ENCODE measurements at places on chromosomes 5 and 9.

- no peak for DNase-seq
Measured at GRCh38 chr5:88778736-88779135, 104.2 kb downstream of the MEF2C start.

DNA sequence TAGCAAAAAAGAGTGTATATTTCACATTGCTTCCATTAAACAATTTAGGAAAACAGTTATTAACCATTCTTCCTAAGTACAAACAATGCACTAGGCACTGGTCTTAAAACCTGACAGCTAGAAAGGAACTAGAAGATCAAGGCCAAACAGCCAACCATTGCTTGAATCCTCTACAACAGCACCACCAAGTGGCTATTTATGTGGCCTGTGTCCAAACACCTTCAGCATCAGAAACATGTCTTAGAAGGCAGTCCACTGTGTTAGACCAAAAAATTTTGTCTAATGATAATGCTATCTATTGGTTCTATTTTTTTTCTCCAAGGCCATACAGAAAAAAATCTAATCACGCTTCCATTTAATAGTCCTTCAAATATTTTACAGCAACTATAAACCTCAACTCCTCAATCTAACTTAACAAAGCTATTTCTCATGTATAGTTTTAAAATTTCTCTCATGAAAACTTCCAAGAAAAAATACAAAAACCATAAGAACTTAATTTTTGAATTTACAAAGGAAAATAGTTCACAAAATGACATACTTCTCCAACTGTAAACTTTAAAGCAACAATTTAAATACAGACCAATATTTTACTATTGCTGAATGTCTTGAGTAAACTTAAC is 36.1 kb downstream of the CAAP1 start:
- DNase-seq, result no peak

DNA sequence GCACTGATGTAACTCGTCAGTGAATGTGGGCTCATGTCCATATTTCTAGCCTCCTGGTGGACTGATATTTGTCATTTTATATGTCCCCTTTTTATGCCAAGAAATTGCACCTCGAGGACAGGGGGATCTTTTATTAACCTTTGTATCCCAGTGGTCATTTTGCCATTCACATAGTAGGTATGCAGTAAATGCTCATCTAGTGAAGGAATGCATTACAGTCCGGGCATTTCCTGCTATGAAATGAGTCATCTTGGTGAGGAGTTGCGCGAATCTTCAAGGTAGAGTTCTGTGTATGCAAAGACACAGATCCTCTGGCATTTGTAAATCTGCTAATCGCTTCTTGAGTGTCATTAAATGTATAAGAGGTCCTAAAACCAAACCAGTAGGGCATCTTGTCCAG is 755.5 kb upstream of the ADAMTS16 start:
- DNase-seq, result no peak

DNA sequence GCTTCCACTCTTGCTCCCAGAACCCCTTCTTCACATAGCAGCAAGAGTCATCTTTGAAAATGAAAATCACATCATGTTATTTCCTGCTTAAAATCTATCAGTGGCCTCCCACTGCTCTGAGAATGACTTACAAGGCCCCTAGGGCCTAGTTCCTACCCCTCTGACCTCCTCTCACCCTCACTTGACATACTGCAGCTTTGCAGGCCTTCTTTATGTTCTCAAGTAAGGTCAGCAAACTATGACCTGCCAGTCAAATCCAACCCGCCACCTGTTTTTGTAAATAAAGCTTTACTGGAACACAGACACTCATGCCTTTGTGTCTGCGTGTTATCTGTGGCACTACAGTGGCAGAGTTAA is 185.7 kb downstream of the NR3C1 start:
- DNase-seq, result no peak

GRCh38 chr5:172312286-172312685 is 28.7 kb upstream of the UBTD2 start:
- DNase-seq, result peak; percentile 63

DNA sequence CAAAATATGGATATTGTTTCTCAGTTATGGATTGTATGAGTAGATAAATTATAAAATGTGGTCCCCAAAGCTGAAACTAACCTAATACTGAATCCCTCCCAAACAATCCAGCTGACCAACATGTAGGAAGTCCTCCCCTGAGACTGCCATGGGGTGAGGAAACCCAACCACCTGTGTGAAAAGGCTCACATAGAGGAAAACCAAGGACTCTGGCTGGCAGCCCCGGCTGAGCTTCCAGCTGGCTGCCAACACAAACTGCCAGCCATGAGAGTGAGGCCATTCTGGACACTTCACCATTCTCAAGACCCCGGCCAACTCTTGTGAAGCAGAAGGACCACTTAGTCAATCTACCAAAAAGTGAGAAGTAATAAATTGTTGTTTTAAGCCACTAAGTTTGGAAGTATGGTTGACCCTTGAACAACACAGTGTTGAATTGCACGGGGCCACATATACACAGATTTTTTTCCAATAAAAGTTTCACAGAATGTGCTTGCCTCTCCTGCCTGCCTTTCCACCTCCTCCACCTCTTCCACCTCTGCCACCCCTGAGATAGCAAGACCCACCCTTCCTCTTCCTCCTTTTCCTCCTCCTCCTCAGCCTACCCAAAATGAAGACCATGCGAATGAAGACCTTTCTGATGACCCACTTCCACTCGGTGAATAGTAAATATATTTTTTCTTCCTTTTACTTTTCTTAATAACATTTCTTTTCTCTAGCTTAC is 15.3 kb upstream of the NRG2 start:
- DNase-seq, result no peak

DNA sequence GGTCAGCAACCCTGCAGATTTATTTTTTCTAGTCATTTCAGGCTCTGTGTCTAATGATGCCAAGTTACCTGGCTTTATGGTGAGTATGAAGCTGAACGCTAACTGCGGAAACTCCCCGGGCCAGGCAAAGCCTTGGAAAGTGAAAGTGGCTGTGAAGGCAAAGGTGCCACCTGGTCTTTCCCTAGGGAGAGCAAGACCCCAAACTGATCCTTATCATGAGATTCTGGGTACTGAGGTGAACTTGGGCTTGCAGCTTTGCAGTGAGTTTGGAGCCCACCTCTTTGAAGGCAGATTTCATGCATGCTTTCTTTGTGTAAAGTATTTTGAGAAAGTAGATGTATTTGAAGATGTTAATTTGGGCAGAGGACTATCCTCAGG is 63.3 kb downstream of the CARTPT start:
- no peak for DNase-seq

DNA sequence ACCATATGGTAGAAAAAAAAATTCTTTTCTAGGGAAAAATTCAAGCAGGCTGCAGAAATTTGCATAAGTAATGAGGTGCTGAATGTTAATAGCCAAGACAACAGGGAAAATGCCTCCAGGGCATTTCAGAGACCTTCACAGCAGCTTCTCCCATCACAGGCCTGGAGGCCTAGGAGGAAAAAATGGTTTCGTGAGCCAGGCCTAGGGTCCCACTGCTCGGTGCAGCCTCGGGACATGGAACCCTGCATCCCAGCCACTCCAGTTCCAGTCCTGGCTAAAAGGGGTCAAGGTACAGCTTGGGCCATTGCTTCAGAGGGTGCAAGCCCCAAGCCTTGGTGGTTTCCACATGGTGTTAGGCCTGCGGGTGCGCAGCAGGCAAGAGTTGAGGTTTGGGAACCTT is 436.0 kb upstream of the SMC2 start:
- no peak for DNase-seq

- no peak for DNase-seq
Measured at GRCh38 chr9:78292716-78293497, 4.0 kb upstream of the PSAT1 start.

- DNase-seq, result no peak
Measured at GRCh38 chr9:95286151-95286550, 31.4 kb downstream of the FANCC start.

DNA sequence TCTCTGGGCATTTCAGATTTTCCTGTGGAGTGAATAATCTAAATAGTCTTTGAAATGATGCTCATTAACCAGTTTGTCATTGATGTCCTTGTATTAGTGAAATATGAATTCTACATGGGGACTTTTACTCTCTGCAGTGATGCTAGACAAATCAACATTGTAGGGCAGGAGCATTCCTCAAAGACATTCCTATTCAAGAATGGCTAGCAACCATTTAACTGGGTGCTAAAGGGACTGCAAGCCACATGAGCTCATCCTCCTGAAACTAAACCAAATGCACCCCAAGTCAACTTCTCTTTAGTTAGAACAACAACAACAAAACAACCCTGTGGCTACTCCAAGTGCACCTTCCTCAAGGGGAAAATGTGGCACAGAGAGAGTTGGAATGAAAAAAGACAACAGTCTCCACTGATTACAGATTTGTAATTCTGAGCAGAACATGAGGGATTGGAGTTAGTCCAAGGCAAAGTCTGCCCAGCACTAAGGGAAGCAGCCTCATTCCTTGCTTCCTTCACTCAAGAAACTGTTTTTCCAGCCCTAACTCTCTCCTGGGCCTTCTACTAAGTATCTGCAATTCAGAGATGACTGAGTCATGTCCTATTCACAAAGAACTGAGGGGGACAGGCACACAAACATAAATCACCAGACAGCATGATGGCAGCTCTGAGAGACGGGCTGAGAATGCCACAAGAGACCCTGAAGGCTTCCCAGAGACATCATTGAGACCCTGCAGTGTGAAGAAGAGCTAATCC is 82.0 kb upstream of the WWC1 start:
- peak; percentile 23 for DNase-seq

- DNase-seq, result no peak
Measured at GRCh38 chr9:85202596-85202995, 533.1 kb downstream of the NTRK2 start.

- DNase-seq, result no peak
Measured at GRCh38 chr5:92962752-92963151, 618.3 kb downstream of the NR2F1-AS1 start.

- DNase-seq, result peak; percentile 51
Measured at GRCh38 chr5:107672211-107673038, 1.7 kb upstream of the EFNA5 start.

DNA sequence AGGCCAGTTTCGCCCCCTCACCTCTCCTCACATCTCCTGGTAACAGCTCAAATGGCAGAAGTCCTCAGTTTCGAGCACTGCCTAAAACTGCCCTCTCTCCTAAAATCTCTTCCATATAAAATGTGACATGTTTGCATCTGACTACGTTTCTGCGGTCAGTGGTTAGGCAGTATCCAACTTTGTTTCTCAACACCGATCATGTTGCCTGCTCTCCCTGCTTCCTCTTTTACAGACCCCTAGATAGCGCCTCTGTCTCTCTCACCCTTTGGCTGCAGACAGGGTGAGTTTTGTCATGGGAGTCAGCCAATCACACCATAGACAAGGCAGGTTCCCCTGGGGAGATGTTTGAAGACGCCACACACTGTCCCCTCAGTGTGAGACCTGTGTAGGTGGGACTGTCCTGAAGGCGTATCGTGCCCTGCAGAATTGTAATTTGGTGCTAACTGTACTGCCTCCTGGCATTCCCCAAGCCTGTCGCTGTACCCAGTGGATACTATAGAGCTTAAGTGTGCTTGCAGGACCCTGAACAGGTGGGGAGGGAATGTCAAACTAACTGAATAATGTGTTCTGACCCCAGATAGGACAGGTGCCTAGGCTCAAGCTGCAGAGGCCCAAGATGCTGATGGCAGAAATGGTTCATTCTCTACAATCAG is 1.1 kb downstream of the HEXB start:
- no peak for DNase-seq

DNA sequence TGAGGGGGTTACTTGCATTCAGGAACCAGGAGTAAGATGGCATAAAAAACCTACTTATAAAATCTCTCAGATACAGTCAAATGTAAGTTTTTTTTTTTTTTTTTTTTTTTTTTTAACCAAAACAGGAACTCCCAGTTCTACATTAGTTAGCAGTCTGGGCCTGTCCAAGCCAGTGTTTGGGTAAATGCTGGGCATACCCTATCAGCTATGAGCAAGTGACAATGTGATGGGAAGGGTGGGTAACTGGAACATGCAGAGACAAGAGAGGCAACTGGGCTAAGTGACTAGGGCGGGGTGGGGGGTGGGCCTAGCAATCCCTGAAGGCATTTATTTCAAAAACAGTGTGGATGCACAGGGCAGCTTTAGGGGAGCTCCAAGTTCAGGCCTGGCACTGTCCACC is 2.3 kb downstream of the NMRK1 start:
- DNase-seq, result no peak

GRCh38 chr5:139228201-139228803 is 30.1 kb upstream of the SIL1 start:
- no peak for DNase-seq

Measured in AG04449 (cell line).